ENCODE measurements at places on chromosomes 11 and 22.

- no peak for DNase-seq
Measured at GRCh38 chr11:61842528-61842820, 14.4 kb downstream of the FADS2 start.

DNA sequence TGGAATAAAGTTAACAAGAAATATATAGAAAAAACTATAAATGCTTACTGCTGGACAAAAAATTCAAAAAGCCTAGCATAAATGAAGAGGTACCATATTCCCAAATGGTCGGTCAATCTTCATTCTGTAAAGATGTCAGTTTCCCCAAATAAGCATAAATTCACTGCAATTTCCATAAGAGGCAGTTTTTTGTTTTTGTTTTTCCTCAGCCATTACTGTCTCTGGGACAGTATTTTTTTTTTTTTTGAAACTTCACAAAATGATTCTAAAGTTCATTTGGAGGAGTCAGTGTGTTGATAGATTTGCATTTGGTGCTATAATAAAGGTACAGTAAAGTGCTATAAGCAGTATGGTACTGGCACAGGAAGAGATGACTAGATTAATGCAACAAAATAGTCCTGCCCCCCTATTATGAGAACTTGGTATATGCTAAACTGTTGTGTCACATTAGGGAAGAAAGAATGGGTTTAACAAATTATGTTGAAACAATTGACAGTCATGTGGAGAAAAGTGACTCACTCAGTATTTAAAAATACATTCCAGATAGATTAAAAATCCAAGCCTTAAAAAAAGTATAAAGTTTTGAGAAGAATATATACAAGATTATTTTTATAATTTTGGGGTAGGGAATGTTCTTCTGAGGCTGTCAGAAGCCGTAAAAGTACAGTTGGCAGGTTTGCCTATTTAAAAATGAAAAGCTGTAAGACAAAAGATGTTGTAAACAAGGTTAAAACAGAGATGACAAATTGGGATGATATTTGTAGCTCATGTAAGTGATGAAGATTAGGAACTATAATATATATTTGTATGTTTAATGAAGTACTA is 2.6 kb upstream of the FTH1 start:
- no peak for DNase-seq

DNA sequence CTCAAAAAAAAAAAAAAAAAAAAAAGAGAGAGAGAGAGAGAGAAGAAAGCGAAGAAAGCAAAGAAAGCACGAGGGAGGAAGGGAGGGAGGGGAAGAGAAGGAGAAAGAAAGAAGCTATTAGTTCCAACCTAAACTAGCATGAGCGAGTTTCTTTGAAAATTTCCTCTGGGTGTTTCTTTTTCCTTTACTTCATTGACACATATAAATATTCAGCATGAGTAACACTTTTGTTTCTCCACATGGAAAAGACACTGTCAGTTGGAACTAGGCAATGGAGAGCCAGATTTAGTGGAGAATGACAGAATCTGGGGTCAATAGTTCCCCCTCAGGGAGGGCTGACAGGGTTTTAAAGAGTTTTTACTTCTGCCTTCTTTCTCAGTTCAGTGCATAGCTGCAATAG is 257.4 kb downstream of the DDX10 start:
- DNase-seq = no peak

DNA sequence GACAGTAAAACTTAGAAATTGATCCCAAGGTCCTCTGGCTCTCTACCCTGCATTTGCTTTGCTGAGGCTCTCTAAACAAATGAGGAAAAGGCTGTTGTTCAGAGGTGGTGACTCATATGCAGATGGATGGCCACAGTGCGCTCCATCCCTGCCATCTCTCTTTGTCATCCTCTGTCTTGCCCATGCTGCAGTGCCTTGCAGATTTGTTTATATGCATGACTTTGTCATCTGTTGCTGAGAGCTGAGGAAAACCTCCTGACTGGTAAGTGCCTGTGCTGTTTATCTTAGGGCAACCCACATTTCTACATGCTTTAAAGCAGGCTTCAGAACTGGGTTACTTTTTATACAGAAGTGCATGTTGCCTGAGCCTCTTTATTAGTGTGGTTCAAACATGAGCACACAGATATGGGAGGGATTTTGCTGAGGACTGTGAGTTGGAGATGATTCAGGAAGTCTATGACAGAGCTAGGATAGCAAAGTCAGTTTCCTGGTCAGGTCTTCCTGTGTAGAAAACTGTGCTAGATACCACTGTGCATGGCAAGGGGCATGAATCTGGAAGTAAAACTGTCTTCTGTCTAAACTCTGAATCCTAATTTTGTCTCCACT is 57.4 kb downstream of the JAM3 start:
- DNase-seq = no peak

DNA sequence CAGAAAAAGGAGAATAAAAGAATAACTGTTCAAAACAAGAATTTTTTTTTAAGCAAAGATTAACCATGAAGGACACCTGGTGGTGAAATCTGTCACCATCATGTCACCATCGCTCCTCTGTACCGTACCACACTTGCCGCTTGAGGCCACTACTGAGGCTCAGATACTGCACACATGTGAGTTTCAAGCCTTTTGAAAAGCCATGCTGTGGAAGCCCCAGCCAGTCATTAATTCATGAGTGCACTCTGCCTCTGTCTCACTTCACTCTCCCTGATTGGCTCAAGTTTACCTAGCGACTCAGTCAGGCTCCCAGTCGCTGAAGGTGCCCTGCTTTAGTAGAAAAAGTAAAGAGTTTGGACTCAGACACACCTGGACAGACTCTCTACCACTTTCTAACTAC is 6.6 kb upstream of the MS4A12 start:
- DNase-seq = peak; percentile 3

DNA sequence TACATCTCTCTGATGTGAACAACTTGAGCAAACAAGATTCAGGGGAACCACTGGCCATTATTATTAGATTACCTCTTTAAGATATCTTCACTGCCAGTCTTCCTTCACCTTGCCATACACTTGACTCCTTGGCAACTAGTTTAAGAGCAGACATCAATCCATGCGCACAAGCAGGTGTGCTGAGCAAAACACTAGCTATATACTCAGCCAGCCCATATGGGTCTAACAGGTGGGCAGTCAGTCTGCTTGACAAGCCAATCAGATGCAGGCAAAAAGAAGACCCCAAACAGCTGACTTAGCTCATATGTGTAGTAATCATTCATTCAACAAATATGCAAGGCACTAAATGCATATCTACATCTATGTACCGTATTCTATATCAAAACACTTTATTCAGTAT is 101.2 kb downstream of the SIK3 start:
- DNase-seq = no peak

DNA sequence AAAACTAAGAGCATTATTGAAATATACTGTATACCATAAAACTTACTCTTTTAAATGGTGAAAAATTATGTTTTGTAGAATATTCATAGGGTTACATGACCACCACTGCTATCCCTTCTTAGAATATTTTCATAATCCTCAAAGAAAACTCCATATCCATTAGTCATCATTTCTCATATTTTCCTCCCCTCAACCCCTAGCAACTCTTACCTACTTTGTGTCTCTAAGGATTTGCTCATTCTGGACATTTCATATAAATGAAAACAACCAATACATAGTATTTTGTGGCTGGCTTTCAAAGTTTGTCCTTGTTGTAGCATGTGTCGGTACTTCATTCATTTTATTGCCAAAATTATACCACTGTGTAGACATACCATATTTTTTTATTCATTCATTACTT is 863.8 kb downstream of the KCNA4 start:
- no peak for DNase-seq

- DNase-seq = no peak
Measured at GRCh38 chr11:13984616-13985450, 22.3 kb downstream of the SPON1 start.
